ENCODE measurements at places on chromosomes 3 and 15. TPM values are rescaled to one million over a fixed set of nuclear protein-coding genes. Genes with fewer than 3 reads are reported as not detected.

- H3K4me3 ChIP-seq = no peak overlapping the region
- H3K4me1 ChIP-seq = peaks cover 5% of the 10 kb centered on the region
- H3K36me3 ChIP-seq = no peaks in the 10 kb centered on the region
- H3K27me3 ChIP-seq = no peaks in the 10 kb centered on the region
- no peak overlapping the region for H3K27ac ChIP-seq
Observed at GRCh38 chr3:146501752-146502151, 32.4 kb upstream of the PLSCR2 start.

Gene ARL6IP5
- polyA plus RNA-seq = 578 TPM

Gene CTSH
- polyA plus RNA-seq = 35.5 TPM

DNA sequence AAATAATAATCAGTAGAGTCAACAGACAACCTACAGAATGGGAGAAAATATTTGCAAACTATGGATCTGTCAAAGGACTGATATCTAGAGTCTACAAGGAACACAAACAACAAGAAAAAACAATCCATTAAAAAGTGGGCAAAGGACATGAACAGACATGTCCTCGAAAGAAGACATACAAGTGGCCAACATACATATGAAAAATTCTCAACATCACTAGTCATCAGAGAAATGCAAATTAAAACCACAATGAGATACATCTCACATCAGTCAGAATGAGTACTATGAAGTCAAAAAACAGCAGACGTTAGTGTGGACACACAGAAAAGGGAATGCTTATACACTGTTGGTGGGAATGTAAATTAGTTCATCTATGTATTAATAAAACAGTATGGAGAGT lies 33.7 kb downstream of the SLC2A2 start:
- H3K4me1 ChIP-seq = no peaks in the 10 kb centered on the region
- no peak for DNase-seq
- H3K4me3 ChIP-seq = no peak overlapping the region
- H3K36me3 ChIP-seq = no peaks in the 10 kb centered on the region

- H3K4me1 ChIP-seq = no peaks in the 10 kb centered on the region
- no peak for DNase-seq
- H3K4me3 ChIP-seq = no peak overlapping the region
Observed at GRCh38 chr3:67094167-67094566, 96.1 kb downstream of the KBTBD8 start.

GRCh38 chr15:92020804-92021203 lies 167.3 kb downstream of the SLCO3A1 start:
- no peak for DNase-seq
- H3K36me3 ChIP-seq = peaks cover 2% of the 10 kb centered on the region
- H3K4me1 ChIP-seq = no peaks in the 10 kb centered on the region
- H3K27me3 ChIP-seq = no peaks in the 10 kb centered on the region
- no peak overlapping the region for H3K27ac ChIP-seq

- no peak overlapping the region for H3K27ac ChIP-seq
- H3K4me3 ChIP-seq = no peak overlapping the region
- peaks cover 7% of the 10 kb centered on the region for H3K27me3 ChIP-seq
- H3K4me1 ChIP-seq = peaks cover 18% of the 10 kb centered on the region
- H3K36me3 ChIP-seq = no peaks in the 10 kb centered on the region
Observed at GRCh38 chr3:149967086-149967685, 3.5 kb downstream of the PFN2 start.

DNA sequence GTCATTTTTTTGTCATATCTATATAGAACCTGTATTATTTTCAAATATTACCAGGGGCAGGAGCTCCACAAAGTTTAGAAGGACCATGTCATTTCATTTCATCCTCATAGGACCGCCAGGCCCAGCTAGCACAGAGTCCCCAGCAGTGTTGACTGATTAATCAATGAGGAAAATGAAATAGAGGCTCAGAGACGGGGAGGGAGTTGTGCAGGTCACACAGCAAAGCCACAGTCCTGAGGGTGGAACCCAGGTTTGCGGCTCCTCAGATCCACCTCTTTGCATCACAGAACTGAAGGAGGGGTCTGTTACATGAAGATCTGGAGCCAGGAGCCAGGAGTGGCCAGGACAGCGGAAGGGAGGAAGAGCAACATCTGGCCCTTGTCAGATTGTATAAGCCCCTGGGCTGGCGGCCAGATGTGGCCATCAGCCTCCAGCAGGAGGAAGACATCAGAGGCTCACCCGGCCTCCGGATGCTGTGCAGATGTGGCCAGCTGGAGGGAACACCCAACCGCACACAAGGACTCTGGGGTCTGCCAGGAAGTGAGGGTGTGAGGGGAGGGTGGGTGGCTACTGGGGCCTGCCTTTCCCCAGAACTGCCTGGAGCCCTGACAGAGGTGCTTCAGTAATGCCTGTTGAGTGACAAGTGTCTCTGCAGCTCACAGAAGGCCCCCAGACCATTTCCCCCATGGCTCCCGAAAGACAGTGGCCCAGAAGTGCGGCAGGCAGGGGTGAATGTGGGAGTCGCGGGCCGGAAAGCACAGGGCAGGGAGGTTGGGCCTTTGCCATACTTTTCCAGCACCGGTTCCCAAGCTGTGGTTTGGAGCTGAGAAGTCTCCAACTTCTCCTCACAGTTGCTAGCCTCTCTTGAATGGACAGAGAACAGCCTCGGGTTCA lies 21.3 kb downstream of the EFCC1 start:
- no peaks in the 10 kb centered on the region for H3K36me3 ChIP-seq
- no peak overlapping the region for H3K4me3 ChIP-seq
- H3K4me1 ChIP-seq = peaks cover 9% of the 10 kb centered on the region
- H3K27ac ChIP-seq = no peak overlapping the region
- H3K27me3 ChIP-seq = no peaks in the 10 kb centered on the region

Gene PARP16
- 20.4 TPM for polyA plus RNA-seq

- no peaks in the 10 kb centered on the region for H3K4me1 ChIP-seq
- H3K27ac ChIP-seq = no peak overlapping the region
- DNase-seq = no peak
- no peaks in the 10 kb centered on the region for H3K36me3 ChIP-seq
- no peak overlapping the region for H3K4me3 ChIP-seq
Observed at GRCh38 chr3:53774414-53774813, 71.8 kb downstream of the CHDH start.

GRCh38 chr15:93987068-93987467 lies 244.3 kb upstream of the MCTP2 start:
- H3K27ac ChIP-seq = no peak overlapping the region
- H3K36me3 ChIP-seq = no peaks in the 10 kb centered on the region
- peaks cover 6% of the 10 kb centered on the region for H3K4me1 ChIP-seq
- DNase-seq = peak; percentile 2
- no peaks in the 10 kb centered on the region for H3K27me3 ChIP-seq

DNA sequence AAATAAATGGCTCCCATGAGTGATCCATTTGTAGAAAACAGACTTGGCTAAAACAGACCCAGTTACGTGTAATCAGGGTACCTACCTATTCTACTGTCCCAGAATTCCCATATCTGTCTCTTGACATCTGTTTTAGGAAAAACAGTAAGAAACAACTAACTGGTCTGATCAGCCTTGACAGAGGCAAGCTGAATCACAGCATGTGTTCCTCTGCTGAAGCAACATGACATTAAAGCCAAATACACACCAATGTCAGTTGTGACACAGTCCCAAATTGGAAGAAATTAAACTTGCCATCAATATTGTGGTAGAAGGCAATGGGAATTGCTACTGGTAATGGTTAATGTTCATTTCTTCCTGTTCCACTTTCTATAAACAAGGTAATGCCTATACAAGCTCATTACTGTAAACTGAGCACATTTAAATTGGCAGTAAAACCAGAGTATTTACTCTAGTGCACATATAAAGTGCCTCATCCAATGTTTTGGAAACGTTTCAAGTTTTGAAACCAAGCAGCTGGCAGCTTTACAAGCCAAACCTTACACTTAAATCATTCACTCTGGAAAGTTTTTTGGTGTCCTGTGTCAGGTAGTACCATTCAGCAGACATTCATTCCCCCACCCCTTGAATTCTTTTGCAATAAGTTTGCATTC lies 27.0 kb downstream of the ALDH1A2 start:
- no peaks in the 10 kb centered on the region for H3K4me1 ChIP-seq
- no peak overlapping the region for H3K27ac ChIP-seq
